ENCODE measurements at places on chromosomes 4 and X.

- no peak for DNase-seq
Observed at GRCh38 chr4:148095346-148095923, 346.8 kb downstream of the NR3C2 start.

- DNase-seq = no peak
Observed at GRCh38 chr4:147247579-147247978, 233.3 kb upstream of the EDNRA start.

DNA sequence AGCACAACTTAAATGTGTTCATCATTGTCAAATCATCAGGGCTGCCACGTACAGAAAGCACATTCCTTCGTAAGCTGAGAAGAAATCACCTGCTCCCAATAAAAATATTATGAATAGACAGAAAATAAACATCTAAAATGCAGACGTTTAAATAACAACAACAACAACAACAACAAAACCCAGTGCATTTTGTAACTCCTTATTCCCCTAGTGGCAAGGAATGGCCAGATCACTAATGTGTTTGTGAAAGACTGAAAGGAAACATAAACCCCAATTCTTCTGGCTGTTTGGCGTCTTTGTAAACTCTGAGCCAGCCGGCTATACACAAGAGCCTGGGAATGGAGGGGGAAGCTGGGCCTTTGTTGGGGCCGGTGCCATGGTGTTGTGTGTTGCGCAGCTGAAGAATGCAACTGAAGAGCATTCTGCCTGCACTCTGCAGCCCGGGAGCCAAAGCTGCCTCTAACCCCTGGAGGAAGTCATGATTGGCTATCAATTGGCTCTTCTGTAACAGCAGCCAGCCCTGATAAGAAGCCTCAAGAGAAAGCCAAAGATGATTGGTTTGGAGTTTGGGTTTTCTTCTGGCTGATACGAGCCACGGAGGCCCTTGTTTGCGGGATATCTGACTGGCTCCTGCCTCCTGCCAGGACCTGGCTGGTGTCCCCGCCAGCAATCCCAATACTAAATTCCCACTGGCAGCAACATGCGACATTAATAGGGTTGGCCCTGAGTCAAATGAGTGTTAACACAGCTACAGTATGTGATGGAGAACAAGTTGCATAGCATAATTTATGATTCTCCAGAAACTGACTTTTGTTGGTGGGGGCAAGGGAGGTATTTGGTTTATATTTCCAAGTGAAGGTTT is 89.7 kb upstream of the TFDP3 start:
- DNase-seq = no peak

GRCh38 chr4:154984148-154984547 is 203.1 kb downstream of the RBM46 start:
- DNase-seq = no peak

GRCh38 chrX:64205441-64205734 is at the start of gene AMER1:
Gene AMER1 (minus strand): TSS chrX:64205708. CDS start chrX:64193286, 12,422 bp downstream.
- DNase-seq = no peak

DNA sequence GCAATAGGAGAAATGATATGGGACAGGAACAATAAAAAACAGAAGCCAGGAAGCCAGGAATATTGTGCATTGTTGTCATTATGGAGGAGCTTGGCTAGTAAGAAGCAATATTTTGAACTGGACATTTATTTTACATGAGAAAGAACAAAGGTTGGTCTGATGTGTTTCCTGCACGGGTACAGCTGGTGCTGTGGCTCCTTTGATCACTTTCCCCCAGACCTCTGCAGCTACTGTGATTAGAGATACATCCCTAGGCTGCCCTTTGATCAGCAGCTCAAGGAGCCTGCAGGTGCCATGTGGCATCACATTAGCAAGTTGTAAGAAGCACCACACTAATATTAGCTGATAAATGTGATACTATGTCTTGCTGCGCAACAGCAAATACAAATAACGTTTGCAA is 2.5 kb downstream of the PDGFC start:
- DNase-seq = no peak

- DNase-seq = no peak
Observed at GRCh38 chr4:47373174-47373573, 90.3 kb downstream of the COMMD8 start.

DNA sequence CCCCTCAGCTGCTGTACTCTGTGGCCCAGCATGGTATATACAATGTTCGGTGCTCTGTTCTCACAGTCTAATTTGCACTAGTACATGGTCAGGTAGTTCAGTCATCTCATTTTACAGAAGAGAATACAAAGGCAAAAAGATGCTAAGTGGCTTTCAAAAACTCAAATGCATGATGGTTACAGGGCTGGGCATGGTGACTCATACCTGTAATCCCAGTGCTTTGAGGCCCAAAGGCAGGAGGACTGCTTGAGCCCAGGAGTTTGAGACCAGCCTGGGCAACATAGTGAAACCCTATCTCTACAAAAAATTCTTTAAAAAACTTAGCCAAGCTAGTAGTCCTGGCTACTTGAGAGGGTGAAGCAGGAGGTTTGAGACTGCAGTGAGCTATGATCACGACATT is 210.5 kb upstream of the KIT start:
- no peak for DNase-seq

- DNase-seq = no peak
Observed at GRCh38 chrX:118347131-118347530, 1.2 kb downstream of the WDR44 start.

- DNase-seq = no peak
Observed at GRCh38 chr4:16794816-16795445, 103.5 kb downstream of the LDB2 start.

DNA sequence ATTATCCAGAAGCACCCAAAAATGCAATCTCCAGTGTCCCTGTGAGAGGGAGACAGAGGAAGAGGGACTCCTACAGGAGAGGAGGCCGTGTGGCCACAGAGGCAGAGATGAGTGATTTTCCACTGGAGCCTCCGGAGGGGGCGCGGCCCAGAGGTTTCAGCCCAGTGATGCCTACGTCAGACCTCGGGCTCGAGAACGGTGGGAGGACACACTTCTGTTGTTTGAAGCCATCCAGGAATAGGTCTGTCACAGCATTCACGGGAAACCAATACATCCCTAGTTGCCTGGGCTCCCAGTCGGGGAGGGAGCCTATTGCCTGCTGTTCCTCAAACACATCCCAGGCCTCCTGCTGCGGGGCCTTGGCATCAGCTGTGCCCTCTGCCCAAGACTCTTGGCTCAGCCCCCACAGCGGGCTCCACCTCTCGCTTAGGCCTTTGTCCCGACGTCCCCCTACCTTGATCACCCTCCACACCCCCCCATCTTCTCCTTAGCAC is 39.2 kb upstream of the HMX1 start:
- no peak for DNase-seq

GRCh38 chr4:145093638-145094037 is 4.4 kb downstream of the ANAPC10 start:
- DNase-seq = no peak

DNA sequence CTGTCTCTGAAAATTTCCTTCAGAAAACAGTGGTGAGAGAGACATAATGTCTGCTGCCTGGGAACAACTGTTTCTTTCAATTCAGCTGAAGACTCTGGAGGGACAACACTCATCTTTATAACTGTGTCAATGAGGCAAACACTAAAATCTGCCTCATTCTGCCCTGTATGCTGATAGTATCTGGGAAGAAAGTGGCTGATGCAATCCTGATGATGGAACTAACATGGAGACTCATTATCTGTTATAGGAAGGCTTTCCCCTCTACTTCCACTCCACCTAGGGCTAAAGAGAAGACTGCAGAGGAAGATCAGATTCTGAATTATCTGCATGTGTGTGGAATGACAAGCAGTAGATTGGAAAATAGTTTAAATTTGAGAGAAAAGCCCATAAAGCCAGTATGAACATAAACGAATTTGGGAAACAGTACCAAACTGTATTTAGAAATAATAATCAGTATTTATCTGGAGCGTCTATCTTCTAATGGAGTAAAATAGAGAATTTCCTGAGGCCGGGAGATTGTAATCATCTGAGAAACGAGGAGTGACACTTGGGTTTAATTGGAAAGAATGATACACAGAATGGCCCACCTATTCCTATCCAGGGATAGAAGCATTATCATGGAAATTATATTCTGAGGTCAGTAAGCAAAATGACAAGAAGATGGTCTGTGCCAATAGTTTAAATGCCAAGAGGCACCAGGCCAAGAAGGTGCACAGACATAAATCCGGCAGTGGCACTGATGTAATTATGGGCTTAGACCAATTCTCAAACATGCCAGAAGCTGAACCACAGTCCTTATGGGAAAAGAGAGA is 85.4 kb downstream of the SHISA3 start:
- no peak for DNase-seq

DNA sequence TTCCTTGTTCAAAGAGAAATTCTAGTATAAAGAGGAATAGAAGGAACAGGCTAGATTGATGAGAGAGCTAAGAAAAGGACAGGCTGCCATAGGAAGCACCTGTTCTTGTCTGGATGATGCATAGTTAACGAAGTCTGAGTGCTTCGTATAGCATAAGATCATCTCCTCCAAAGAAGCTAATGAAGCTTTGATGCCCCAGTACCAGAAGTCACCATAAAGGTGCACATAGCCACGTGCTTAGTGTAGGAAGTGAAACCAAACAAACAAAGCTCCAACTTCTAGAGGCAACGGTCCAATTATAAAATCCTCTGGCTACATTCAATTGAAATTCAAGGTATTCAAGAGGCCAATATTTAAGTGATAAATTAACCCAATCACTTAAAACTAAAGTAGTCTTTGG is 31.0 kb downstream of the AFAP1 start:
- DNase-seq = no peak

DNA sequence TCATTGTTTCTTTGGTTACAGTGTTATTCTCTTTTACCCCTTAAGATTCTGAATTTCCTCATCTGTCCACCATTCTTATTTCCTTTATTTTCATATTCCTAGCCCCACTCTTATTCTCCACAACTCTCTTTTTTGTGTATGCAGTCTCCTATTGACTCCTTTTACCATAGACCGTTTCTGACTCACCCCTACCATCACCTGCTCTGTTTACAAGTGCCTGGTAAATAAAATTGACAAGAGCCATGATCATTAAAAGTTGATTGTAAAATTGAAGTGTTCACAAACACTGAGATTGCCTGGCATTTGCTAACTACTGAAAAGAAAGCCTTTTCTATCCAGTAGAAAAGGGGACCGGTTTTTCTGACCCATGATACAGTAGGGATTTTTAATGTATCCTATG is 54.4 kb downstream of the MRPL1 start:
- DNase-seq = no peak

DNA sequence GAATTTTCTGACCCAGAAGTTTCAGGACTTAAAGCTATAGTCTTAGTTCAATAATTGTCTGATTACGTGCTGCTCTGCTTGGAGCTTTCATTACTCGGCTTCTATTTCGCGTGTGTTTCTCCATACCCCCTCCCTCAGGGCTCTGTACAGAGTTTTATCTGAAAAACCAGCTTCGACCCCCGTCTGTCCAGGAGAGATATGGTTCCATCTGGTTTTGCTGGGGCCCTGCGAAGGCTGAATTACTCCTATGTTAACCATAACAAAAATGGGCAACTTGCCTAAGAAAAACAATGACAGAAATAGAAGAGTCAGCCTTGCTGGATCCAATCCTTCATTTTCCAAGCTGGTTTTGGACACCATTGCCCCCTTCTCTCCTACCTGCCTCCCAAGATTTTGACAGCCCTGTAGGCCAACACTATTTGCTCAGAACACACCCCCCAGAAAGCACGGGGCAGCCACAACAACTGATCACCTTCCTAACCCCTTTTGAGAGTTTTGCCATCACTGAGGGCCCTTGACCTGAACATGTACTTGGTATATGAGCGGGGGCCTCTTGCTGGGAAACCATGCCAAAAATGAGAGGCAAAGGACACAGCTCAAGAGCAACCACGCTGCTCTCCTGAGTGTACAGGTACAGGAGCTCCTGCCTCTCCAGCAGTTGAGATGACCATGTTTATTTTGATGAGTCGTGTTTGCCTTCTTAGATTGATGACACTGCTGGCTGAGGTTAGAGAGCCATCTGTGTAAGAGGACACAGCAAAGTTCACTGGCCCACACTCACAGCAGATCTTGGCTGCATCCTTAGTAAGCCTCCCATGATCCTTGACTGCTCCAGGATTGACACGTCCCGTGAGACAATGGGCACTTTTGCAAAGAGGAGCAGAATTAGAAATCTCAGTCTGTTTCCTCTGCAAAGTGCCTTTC is 36.2 kb upstream of the ATP6AP2 start:
- DNase-seq = no peak

DNA sequence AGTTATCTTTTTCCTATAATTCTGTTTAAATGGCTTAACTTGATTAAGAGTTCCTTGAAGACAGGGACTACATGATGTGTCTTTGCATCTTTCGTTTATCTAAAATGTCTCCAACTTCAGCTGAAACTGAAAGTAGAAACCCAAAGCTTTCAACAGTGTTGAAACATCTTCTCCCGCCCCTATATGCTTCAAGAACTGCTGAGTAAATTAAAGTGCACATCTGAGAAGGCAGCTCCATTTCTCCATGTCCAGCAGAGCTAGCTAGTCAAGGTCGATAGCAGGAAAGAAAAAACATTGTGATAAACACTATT is 185.7 kb upstream of the TBL1X start:
- DNase-seq = no peak

GRCh38 chr4:1354136-1354982 is 7.4 kb downstream of the UVSSA start:
- DNase-seq = no peak

GRCh38 chrX:8748855-8749254 is 16.9 kb upstream of the ANOS1 start:
- no peak for DNase-seq

GRCh38 chr4:88526221-88526815 is 2.7 kb upstream of the PYURF start:
- no peak for DNase-seq

DNA sequence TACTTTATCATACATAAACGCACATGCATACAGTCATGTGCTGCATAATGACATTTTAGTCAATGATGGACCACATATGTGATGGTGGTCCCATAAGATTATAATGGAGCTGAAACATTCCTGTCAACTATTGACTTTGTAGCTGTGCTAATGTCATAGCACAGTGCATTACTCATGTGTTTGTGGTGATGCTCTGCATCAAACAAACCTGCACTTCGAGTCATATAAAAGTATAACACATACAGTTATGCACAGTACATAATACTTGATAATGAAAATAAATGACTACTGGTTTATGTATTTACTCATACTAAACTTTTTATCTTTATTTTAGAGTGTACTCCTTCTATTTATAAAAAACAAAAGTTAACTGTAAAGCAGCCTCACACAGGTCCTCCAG is 60.5 kb upstream of the MCUB start:
- no peak for DNase-seq

DNA sequence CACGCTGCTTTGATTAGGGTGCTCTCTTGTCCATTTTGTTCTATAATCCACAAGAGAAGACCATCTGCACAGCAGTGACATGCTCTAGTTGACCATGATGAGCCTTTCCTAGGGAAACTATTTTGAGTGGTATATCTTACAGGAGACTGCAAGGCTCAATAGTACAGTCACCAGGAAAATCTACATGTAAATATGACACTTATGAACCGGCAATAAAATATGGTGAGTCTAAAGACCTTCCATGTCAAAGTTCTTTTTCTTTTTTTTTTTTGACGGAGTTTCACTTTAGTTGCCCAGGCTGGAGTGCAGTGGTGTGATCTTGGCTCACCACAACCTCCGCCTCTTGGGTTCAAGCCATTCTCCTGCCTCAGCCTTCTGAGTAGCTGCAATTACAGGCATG is 103.7 kb downstream of the MGST2 start:
- no peak for DNase-seq

Data from activated T-helper 1 cell treated with anti-CD3 and anti-CD28 coated beads, Interleukin-2, amount 50 U/mL, for 16 hours (primary cell).